ENCODE measurements at places on chromosomes 12 and 14.

DNA sequence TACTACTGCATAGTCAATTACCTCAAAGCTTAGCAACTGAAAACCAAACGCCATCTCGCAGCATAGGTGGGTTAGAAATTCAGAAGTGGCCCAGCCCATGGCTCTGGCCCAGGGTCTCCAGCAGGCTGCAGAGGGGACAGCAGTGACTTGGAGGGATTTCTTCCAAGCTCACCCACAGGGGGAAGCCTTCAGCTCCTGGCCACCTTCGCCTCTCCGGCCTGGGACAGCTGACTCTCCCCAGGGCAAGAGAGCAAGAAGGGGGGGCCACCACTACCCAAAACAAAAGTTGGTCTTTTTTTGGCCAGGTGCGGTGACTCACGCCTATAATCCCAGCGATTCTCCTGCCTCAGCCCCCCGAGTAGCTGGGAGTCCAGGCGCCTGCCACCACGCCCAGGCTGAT, 32.2 kb upstream of the ANKRD9 start:
- peaks cover 24% of the 10 kb centered on the region for H3K27me3 ChIP-seq
- no peak overlapping the region for H3K27ac ChIP-seq
- H3K4me3 ChIP-seq: no peak overlapping the region
- DNase-seq: no peak

GRCh38 chr12:56374726-56375597, 12.3 kb upstream of the APOF start:
- H3K27me3 ChIP-seq: peaks cover 6% of the 10 kb centered on the region
- DNase-seq: no peak
- peaks cover 5% of the 10 kb centered on the region for H3K4me1 ChIP-seq
- H3K36me3 ChIP-seq: no peaks in the 10 kb centered on the region
- peak overlapping the region; percentile 23 for H3K27ac ChIP-seq

DNA sequence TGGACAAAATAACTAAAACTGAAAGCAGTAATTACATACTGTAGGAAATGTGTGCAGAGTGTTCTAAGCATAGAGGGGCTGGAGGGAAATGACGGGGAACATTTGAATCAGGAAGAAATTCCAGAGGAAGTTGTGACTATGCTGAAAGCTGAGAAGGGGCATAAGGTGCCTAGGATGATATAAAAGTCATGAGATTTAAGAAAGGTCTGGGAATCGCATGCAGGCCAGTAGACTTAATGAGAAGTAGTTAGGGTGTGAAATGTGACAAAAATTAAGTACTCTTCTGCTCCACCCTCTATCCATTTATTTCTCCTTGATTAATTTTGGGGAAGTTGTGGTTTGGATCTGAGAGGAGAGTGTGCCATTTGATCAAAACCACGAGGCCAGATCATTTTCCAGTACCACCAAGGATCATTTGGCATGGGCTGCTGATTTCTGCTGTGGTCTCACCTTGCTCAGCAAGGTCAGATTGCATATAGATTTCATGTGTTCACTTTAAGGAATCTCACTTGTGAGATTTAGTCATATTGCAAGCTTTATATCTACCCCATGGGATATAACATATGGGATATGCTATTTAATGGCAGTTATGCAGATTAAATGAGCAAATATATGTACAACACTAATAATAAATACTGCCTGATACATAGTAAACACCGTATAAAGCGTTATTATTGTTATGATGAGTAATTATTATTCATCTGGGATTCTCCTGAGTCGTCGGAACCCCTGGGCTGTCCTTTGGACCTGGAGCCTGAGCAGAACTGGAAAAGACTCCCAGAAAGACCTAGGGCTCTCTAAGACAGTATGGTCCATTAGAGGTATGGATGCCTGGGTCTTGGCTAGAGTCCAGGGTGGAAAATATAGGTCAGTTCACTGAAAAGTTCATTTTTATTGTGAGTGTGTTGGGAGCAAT, 72.3 kb downstream of the SRGAP1 start:
- H3K4me3 ChIP-seq: no peak overlapping the region
- peak overlapping the region; percentile 12 for H3K27ac ChIP-seq
- no peaks in the 10 kb centered on the region for H3K36me3 ChIP-seq
- H3K4me1 ChIP-seq: peaks cover 28% of the 10 kb centered on the region

- no peak for DNase-seq
- H3K4me1 ChIP-seq: no peaks in the 10 kb centered on the region
- H3K4me3 ChIP-seq: no peak overlapping the region
- no peaks in the 10 kb centered on the region for H3K36me3 ChIP-seq
- H3K27me3 ChIP-seq: peaks cover 3% of the 10 kb centered on the region
Observed at GRCh38 chr14:49294621-49295148, 291.5 kb downstream of the RPS29 start.

DNA sequence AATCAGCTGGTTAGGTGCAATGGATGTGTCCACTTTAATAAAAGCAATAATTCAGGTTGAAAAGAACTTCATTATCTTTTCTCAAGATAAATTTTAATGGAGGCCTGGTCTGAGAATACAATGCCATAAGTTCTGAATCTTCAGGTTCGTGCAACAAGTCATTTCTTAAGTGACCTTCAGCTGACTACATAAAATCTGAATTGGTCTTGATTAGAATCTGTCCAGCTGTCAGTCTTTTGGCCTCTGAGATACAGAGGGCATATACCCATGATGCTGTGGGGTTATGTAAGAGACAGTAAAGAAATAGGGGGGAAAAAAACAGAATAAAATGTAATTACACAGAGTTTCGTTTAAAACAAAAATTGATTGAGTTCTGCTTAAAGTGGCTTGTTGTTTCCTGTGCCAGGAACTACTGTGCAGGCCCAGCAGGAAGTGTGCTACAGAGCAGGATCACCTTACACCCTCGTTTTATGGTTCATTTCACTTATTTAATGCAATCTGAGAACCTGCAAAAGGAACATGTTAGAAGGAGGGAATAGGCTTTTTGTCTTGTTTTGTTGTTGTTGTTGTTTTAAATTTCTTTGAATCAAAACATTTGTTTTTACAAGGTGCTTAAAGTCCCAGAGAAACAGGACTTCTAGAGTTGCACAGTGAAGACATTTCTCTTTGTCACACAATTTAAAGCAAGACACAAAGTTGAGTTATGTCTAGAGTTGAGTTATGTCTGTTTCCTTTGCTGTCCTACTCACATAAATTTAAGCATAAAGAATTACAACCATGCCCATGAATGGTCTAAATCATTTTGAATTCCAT, 64.2 kb downstream of the LGR5 start:
- H3K27me3 ChIP-seq: peaks cover 6% of the 10 kb centered on the region
- no peak overlapping the region for H3K27ac ChIP-seq
- H3K36me3 ChIP-seq: no peaks in the 10 kb centered on the region
- peaks cover 15% of the 10 kb centered on the region for H3K4me1 ChIP-seq
- no peak overlapping the region for H3K4me3 ChIP-seq

DNA sequence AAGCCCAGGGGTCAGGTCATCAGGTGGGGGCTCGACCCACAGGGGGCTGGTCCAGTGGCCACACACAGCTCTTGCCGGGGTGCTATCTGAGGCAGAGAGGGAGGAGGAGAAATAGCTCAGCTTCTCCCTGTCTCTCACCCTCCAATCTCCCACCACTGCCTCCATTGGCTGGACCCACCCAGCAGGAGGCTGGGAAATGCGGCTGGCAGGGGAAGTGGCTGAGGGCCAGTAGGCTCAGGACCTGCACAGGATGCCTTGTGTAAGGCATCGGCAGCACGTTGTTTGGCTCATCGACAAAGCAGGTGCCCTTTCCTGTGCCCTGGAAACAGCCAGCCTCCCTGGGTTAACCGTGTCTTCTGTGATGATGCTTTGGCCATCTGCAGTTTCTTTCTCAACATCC, 58.8 kb upstream of the SLC24A4 start:
- H3K27me3 ChIP-seq: peaks cover 8% of the 10 kb centered on the region
- DNase-seq: no peak
- no peak overlapping the region for H3K4me3 ChIP-seq

DNA sequence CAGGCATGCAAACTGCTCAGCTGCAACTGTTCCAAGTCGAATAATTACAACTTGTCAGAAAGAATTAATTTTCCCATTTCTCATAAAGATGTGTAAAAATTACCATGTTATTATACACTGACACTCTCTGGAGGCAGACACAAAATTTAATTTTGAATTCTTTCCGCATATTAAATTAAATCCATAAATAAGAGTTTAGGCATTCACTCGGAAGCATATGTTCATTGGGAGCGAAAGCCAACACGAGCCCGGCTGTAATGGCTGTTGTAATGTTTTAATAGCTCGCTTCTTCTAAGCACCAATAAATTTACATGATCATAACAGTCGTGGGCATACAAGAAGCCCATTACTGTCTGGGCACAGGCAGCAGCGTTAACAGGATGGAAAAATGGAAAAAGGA, 189.6 kb upstream of the SOX5 start:
- no peak overlapping the region for H3K4me3 ChIP-seq
- no peaks in the 10 kb centered on the region for H3K27me3 ChIP-seq
- H3K27ac ChIP-seq: no peak overlapping the region
- DNase-seq: no peak
- no peaks in the 10 kb centered on the region for H3K4me1 ChIP-seq

DNA sequence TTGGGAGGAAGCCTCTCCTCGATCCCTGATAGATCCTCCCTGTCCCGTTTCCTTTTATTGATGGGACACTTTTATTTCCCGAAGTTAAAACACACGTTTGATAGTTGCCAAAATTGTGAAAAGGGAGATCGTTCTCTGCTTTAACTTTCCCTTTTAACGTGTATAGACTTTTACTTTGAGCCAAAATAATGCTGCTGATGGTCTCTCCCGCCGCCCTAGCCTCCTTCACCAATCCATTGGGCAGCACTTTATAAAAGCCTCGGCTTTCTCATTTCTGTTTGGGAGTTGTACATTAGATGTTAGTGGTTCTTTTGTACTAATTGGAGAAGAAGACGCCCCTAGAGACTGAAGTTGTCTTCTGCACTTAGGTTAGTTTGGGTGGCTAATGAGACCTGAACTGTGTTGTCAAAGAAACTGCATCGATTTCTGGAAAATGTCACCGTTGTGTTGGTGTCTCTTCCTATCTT, 1.4 kb downstream of the TMTC2 start:
- H3K36me3 ChIP-seq: peaks cover under 1% of the 10 kb centered on the region
- DNase-seq: no peak
- H3K4me3 ChIP-seq: peak overlapping the region; percentile 97
- H3K27me3 ChIP-seq: no peaks in the 10 kb centered on the region
- H3K27ac ChIP-seq: peak overlapping the region; percentile 97

DNA sequence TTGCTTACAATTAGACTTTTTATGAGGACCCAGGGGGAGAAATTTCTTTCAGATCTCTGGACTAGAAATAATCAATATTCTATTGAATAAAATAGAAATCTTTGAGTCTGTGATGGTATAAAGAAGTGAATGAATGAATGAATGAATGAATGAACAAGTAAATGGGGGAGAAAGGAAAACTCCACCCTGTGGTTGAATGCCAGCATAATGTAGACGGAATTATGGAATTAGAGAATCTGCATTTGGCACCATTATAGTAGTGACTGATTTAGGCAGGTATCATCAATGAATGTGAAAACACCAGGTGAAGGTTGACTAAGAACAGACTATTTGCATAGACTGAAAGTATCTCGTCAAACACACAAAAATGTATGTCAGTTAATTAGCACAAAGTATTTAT, 135.0 kb downstream of the FBXL14 start:
- peaks cover 2% of the 10 kb centered on the region for H3K27me3 ChIP-seq
- no peak overlapping the region for H3K4me3 ChIP-seq
- peaks cover 8% of the 10 kb centered on the region for H3K4me1 ChIP-seq
- H3K36me3 ChIP-seq: peaks cover 36% of the 10 kb centered on the region
- H3K27ac ChIP-seq: no peak overlapping the region
- DNase-seq: no peak

GRCh38 chr12:46222636-46223035, 46.2 kb downstream of the SLC38A1 start:
- no peaks in the 10 kb centered on the region for H3K27me3 ChIP-seq
- no peak for DNase-seq
- H3K36me3 ChIP-seq: peaks cover 46% of the 10 kb centered on the region
- no peak overlapping the region for H3K4me3 ChIP-seq

DNA sequence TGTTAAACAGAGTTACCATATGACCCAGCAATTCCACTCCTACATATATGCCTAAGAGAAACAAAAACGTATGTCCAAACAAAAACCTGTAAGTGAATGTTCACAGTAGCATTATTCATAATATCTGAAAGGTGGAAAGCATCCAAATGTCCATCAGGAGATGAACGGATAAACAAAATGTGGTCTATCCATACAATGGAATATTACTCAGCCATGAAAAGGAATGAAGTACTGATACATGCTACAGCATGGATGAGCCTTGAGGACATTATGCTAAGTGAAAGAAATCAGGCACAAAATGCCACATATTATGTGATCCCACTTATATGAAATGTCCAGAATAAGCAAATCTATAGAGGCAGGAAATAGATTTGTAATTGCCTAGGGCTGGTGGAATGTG, 16.8 kb downstream of the MOK start:
- no peaks in the 10 kb centered on the region for H3K27me3 ChIP-seq
- DNase-seq: no peak
- H3K27ac ChIP-seq: no peak overlapping the region
- H3K4me3 ChIP-seq: no peak overlapping the region
- no peaks in the 10 kb centered on the region for H3K36me3 ChIP-seq

DNA sequence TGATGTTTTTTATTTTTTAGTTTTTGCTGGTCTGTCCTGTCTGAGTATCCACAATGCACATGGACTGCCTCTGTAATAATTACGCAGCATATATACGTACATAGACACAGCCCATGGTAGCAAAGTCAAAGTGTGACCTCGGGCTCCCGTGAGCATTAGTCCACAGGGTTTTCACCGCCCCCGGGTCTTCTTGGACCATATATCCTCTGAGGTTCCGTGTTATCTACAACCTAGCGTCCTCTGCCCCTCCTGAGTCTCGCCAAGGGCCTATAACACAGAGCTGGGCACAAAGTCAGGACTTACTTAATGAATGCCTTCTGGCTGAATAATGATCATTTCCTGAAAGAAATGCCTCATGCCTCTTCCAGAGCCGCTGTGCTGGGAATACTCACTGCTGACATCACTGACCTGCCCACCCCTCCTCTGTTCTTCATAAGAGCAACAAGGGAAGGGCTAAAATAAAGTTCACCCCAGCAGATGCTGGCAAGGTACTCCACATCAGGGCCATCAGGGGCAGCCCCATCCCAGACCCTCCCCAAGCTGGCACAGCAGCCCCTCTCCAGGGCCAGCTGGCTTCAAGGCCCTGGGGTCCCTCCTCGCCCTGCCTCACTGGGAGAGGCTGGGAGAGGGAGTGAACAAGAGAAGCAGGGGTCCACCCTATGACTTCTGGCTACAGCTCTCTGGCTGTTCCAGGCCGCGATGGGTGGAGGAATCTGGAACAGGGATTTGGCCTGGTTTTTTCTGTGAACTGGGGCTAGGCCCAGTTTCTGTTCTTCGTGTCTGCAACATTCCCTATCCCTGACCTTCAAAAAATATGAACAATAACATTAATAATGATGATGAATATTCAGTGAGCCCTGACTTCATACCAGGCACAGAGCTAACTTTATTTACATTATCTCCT, 7.9 kb downstream of the HDAC7 start:
- no peak for DNase-seq
- no peaks in the 10 kb centered on the region for H3K27me3 ChIP-seq
- H3K27ac ChIP-seq: peak overlapping the region; percentile 93

GRCh38 chr14:23408307-23408630, 196 bp upstream of the MYH6 start:
- no peaks in the 10 kb centered on the region for H3K4me1 ChIP-seq
- no peak overlapping the region for H3K4me3 ChIP-seq
- H3K27ac ChIP-seq: no peak overlapping the region
- peaks cover 39% of the 10 kb centered on the region for H3K27me3 ChIP-seq
